ENCODE measurements at places on chromosomes 3 and 15.

GRCh38 chr3:9339761-9340471, 22.9 kb upstream of the THUMPD3 start:
- no peak for DNase-seq

GRCh38 chr3:123371426-123371825, 77.5 kb downstream of the ADCY5 start:
- no peak for DNase-seq

- DNase-seq: no peak
These were observed 107.1 kb upstream of the PTX3 start for GRCh38 chr3:157329551-157329950.

- no peak for DNase-seq
These were observed 67.7 kb upstream of the CSPG5 start for GRCh38 chr3:47646362-47646761.

DNA sequence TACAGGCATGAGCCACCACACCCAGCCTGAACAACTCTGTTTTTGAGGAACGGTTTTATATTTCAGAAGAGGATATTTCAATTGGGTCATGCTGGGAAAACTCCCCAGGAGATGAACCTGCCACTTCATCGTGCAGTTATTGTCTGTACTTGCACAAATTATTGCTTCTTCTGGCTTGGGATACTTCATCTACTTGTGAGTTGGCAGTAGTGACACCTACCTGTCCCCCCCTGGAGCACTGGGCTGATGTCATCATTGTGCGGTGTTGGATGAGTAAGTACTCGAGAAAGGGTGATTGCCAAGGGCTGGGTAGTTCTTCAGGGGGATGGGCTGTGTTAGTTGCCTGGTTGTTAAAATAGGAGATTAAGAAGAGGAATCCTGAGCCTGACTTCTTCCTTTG, 85.1 kb upstream of the SAMMSON start:
- no peak for DNase-seq

DNA sequence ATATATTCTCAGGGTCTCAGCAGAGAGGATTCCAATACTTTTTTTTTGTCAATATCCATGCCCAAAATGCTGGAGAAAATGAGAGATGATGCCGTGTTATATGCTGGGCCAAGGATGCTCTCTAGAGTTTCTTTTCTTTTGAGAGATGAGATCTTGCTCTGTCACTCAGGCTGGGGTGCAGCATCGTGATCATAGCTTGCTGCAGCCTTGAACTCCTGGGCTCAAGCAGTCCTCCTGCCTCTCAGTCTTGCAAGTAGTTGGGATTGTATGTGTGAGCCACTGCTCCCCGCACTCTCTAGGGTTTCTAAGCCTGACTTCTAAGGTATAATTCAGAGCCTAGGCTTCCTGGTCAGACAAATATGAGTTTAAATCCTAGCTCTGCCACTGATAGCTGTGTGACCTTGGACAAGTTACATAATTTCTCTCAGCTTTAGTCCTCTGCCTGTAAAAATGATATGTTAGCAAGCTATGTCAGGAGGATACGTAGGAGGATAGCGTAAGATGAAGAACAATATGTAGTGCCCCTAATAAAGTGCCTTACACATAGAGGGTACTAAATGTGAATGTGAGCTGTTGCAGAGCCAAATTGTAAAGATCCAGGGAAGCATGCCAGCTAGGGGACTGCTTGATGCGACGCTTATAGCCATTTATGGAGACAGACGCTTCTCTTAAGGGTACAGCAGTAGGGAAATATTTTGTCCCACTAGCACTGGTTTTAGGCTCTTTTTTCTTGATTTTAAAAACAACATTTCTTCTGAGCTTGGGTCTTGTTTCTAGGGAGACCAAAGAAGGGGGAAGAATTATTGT, 7.4 kb downstream of the STARD9 start:
- DNase-seq: no peak

- DNase-seq: no peak
These were observed 48.3 kb downstream of the NPTN start for GRCh38 chr15:73584699-73585420.

DNA sequence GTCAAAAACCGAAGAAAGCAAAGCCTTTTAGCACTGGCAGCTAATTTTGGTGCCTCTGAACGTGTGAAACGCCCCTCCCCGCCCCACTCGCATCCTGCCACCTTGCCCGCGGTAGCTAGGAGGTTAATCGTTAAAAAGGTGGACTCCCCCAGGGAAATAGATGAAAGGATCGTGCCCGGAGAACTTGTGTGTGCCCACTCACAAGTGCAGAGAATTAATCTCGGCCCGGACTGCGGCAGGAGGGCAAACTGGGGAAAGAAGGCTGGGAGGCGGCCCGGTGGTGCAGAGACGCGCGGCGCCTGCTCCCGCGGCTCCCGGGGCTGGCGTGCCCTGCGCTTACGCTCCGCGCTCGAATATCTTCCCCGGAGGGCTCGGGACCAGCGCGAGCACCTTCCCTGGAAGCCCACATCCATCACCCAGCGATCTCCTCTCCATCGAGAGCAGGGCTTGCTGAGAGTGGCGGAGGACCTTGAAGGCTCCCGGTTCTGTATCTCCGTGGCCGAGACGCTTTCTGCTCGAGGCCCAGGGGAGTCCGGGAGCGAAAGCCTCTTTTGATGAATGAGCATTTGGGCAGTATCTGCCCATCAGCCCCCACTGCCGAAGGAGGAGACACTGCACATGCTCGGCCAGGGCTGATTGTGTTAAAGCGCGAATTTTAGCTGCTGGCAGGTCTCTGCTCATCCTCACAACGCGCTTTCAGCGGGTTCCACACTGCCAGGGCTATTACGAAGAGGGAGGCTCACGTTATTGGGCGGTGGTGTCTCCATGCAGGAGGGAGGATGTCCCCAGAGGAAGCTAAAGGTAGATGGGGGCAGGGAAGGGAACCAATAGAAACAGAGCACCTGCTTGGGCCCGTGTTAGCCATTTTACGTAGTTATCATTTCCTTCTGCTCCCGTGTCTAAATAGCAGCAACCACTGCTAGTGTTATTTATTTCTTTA, 1.3 kb upstream of the SPTSSB start:
- DNase-seq: no peak

- DNase-seq: no peak
These were observed 228.6 kb upstream of the SUCLG2 start for GRCh38 chr3:67882981-67883380.

GRCh38 chr3:167288737-167289136, 91.4 kb downstream of the ZBBX start:
- DNase-seq: no peak
